ENCODE measurements at places on chromosomes 13 and 19.

GRCh38 chr19:38809592-38810252 is 3.0 kb downstream of the LGALS4 start:
- no peak for DNase-seq

DNA sequence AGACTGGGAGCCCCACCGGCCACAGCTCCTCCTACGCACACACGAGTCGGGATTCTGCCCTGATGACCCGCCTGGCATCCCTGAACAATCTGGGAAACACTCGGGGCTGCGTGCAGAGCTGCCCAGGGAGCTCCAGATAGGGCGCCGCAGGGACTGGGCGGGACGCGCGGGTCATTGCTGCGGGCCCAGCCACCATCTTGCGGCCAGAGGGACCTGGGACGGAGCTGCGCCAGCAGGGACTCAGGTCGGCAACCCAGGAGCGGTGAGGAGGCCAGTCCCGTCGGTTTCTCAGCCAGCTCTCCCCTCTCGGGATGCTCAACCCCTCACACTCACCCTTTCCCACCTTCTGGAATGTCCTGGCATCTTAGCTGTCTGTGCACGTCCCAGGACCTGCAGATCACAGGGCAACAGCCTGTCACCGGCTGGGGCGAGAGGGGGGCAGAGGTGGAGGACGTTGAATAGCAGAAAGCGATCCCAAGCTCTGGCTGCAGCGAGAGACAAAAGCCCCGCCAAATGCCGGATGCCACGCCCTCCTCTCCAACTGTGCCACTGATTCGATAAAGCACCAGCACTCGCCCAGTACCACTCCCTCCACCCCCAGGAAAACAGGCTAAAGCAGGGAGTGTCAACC is 20.4 kb upstream of the ZNF91 start:
- DNase-seq: no peak

GRCh38 chr19:47492137-47492533 is 8.1 kb upstream of the KPTN start:
- DNase-seq: no peak

- no peak for DNase-seq
Measured at GRCh38 chr19:13872695-13873389, 4.1 kb upstream of the NANOS3 start.

- no peak for DNase-seq
Measured at GRCh38 chr19:49781394-49781793, 14.6 kb downstream of the AP2A1 start.

- DNase-seq: no peak
Measured at GRCh38 chr19:2043251-2043641, 7.8 kb downstream of the MKNK2 start.

GRCh38 chr13:72875233-72875632 is 93.3 kb downstream of the PIBF1 start:
- DNase-seq: no peak

- DNase-seq: no peak
Measured at GRCh38 chr13:90502153-90502552, 845.3 kb upstream of the MIR17HG start.

GRCh38 chr13:34174671-34175145 is 356.8 kb downstream of the RFC3 start:
- DNase-seq: no peak

All from stimulated activated CD8-positive, alpha-beta memory T cell treated with anti-CD3 and anti-CD28 coated beads, Interleukin-12 subunit alpha, Interleukin-12 subunit beta, amount 100 ng/mL, for 1 hour (primary cell).